ENCODE measurements at places on chromosomes 1 and 21. TPM values are rescaled to one million over a fixed set of nuclear protein-coding genes. Genes with fewer than 3 reads are reported as not detected.

The CRNN gene
- polyA plus RNA-seq = 0.76 TPM

- no peak overlapping the region for H3K4me3 ChIP-seq
- no peaks in the 10 kb centered on the region for H3K27me3 ChIP-seq
- no peaks in the 10 kb centered on the region for H3K4me1 ChIP-seq
- no peak for DNase-seq
These were observed 9.1 kb upstream of the PSMB2 start for GRCh38 chr1:35650416-35650815.

GRCh38 chr1:203954788-203955552 lies 93.6 kb downstream of the SNRPE start:
- H3K27me3 ChIP-seq = no peaks in the 10 kb centered on the region
- H3K27ac ChIP-seq = no peak overlapping the region
- H3K36me3 ChIP-seq = no peaks in the 10 kb centered on the region
- no peak overlapping the region for H3K4me3 ChIP-seq
- no peaks in the 10 kb centered on the region for H3K4me1 ChIP-seq
- no peak for DNase-seq

GRCh38 chr1:3001471-3002348 lies 19.6 kb upstream of the ACTRT2 start:
- H3K27me3 ChIP-seq = no peaks in the 10 kb centered on the region
- H3K36me3 ChIP-seq = no peaks in the 10 kb centered on the region
- H3K4me3 ChIP-seq = no peak overlapping the region
- H3K27ac ChIP-seq = no peak overlapping the region
- H3K4me1 ChIP-seq = no peaks in the 10 kb centered on the region

- H3K27me3 ChIP-seq = no peaks in the 10 kb centered on the region
- H3K4me1 ChIP-seq = no peaks in the 10 kb centered on the region
- no peak for DNase-seq
- no peak overlapping the region for H3K4me3 ChIP-seq
These were observed 44.8 kb downstream of the PCNT start for GRCh38 chr21:46368533-46369285.

DNA sequence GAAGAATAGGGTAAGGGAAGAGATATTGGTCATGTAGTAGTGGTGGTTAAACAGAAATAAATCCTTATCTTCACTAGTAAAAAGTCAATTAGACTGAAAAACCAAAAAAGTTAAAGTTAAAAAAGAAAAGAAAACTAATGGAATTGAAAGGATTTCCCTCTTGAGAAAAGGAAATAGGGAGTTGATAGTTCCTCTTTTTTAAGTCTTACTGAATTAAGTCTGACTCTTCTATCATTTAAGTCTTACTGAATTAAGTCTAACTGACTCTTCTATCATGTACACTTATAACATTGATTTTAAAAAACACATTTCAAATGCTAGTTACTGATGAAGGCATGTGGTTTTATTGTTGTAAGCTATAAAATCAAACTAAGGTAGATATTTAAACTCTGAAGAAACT lies 49.5 kb upstream of the TENT5C start:
- no peak for DNase-seq
- H3K4me3 ChIP-seq = no peak overlapping the region
- no peaks in the 10 kb centered on the region for H3K36me3 ChIP-seq
- no peak overlapping the region for H3K27ac ChIP-seq
- H3K4me1 ChIP-seq = no peaks in the 10 kb centered on the region
